ENCODE measurements at places on chromosomes 13 and 19.

DNA sequence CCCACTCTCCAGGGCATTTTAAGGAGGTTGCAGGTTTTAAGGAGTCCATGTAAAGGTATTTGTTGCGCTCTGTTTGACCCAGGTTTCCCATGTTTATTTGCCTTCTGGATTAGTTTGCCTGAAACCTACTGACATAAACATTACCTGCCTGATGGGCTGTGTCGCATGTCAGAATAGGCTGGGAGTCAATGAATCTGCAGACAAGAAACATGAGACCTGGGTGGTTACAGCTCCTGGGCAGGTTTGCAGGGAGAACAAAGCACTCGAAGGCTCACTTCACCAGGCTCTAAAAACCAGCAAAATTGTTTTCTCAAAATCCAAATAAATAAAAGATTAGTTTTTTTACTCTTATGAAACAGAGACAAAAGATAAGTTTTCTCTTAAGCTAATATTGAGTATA is 114.4 kb upstream of the SERTM1 start:
- DNase-seq: no peak

- DNase-seq: no peak
These were observed 31.3 kb downstream of the CYP4F22 start for GRCh38 chr19:15539638-15540037.

DNA sequence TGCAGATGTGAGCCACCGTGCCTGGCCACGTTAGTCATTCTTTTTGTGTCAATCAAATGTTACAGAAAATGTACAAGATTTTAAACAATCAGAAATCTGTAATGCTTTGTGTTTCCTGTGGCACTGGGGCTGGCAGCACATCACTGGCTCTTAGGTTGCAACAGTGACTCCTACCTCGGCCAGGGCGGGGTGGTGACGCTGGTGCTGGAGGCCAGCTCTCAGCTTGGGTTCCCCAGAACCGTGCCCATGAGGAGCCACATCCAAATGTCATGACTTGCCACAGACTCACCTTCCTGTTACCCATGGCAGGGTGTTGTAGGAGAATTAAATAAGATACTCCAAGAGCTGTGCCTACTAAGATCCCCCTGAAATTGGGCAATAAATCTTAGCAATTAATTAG is 161.7 kb downstream of the TEX29 start:
- no peak for DNase-seq

GRCh38 chr19:12647490-12648071 is 19.0 kb downstream of the MAN2B1 start:
- DNase-seq: no peak

GRCh38 chr13:57409121-57409520 is 222.4 kb upstream of the PCDH17 start:
- no peak for DNase-seq

- DNase-seq: peak; percentile 84
These were observed 1.3 kb downstream of the CSNK1G2 start for GRCh38 chr19:1942078-1942933.

GRCh38 chr13:86000546-86000945 is 201.3 kb upstream of the SLITRK6 start:
- no peak for DNase-seq

GRCh38 chr13:93244141-93244917 is 17.7 kb downstream of the GPC6 start:
- DNase-seq: no peak

- no peak for DNase-seq
These were observed 12.6 kb upstream of the MAB21L1 start for GRCh38 chr13:35489050-35489449.

DNA sequence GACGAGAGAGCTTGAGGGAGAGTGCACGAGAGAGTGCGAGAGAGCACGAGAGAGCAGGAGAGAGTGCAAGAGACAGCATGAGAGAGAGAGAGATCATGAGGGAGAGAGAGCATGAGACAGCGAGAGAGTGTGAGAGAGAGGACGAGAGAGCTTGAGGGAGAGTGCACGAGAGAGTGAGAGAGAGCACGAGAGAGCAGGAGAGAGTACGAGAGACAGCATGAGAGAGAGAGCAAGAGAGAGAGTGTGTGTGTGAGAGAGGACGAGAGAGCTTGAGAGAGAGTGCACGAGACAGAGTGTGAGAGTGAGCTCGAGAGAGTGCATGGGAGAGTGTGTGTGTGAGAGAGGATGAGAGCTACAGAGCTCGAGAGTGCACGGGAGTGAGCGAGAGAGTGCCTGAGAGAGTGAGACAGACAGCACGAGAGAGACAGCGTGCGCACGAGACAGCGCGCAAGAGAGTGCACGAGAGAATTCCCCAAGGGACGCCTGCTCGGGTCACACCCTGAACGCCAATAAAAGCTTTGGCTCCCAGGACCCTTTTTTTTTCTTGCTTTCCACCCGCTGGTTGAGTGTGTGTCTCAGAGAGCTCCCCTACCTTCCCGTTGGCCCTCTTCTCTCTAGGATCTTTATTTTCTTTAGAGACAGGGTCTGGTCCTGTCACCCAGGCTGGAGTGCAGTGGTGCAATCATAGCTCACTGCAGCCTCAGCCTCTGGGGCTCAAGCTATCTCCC is 3.7 kb downstream of the CD70 start:
- DNase-seq: no peak

DNA sequence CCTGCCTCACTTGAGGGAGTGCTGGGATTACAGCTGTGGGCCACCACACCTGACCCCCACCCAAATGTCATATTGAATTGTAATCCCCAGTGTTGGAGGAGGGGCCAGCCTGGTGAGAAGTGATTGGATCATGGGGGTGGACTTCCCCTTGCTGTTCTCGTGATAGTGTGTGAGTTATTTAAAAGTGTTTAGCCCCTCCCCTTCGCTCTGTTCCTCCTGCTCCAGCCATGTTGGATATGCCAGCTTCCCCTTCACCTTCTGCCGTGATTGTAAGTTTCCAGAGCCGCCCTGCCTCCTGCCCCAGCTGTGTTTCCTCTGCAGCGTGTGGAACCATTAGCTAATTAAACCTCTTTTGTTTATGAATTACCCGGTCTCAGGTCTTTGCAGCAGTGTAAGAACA is 13.7 kb downstream of the CHAMP1 start:
- DNase-seq: no peak

DNA sequence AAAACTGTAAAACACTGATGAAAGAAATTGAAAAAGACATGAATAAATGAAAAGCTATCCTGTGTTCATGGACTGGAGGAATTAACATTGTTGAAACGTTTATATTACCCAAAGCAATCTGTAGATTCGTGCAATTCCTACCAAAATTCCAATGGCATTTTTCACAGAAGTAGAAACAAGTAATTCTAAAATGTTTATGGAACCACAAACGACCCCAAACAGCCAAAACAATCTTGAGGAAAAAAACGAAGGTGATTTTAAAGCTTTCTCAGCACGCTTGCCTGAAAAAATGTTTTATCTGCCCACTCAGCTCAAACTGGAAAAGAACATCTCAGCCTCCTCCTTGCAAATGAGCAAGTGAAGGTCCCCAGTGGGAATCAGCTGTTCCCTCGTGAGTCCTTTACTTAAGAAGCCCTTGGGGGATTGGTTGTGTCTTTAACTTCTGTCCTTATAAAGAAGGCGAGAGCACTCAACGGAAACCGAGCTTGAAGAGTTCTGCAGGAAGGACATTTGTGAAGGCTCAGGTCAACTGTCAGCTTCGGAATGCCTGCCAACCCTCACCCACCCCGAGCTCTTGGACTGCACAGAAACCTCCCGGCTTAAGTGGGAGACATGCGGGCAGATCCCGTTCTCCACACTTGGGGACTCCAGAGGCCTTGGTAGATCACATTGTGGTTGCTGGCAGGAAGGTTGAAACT is 256.0 kb upstream of the IRS2 start:
- DNase-seq: no peak

- no peak for DNase-seq
These were observed 21.9 kb downstream of the PLEKHJ1 start for GRCh38 chr19:2214251-2214650.

GRCh38 chr13:70829748-70830147 is 721.5 kb upstream of the KLHL1 start:
- DNase-seq: no peak

- DNase-seq: no peak
These were observed 1238.0 kb downstream of the PCDH17 start for GRCh38 chr13:58869566-58869965.

- no peak for DNase-seq
These were observed 217.0 kb upstream of the PRR20A start for GRCh38 chr13:56923626-56924140.

GRCh38 chr19:7115721-7116120 is 46.2 kb downstream of the ZNF557 start:
- no peak for DNase-seq

GRCh38 chr19:58097781-58098681 is at the start of gene ZSCAN18:
ZSCAN18 (minus strand) TSS chr19:58098231; CDS start chr19:58090267, 7,964 bp downstream.
- DNase-seq: peak; percentile 99

DNA sequence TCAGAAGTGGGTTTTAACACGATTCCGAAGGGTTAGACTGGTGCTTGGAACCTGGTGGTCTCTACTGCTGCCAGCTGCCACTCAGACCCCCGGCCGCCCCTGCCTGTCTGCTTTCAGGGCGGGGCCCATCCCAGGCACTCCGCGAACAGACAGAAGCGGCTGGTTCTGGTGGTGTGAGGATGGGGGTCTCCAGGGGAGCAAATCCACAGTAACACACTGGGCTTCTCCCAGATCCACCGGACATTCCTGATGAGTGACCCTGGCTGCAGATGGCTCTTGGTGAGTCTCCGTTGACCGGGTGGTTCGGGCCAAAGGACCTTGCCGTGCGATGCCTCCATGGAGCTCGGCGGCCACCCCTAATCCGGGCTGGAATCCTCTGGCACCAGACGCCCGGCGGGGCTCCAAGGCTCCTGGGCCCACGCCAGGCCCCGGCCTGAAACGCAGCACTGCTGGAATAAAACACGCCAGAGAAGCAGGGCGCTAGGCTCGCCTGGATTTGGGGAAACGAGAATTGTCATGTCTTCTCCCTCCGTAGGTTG is 2.1 kb upstream of the PTBP1 start:
- DNase-seq: no peak

DNA sequence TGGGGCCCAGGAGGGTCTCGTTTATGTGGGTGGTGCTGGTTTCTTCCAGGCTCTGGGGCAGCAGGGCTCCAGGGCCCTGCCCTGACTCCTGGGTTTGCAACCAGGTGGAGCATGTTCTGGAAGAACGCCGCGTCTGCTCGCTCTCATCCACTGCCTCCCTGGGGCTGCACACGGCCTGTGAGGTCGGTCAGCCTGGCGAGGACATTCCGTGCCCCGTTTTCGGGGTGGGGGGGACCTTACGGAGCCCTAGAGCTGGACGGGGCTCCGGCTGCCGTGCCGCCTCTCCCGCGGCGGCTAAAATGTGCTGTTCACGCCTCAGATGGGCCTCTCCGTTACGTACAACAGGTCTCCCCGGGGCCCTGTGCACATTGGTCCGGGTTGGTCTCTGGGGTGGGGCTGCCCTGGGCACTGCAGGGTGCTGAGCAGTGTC is 3.3 kb downstream of the GNA11 start:
- no peak for DNase-seq

- no peak for DNase-seq
These were observed 7.0 kb downstream of the CUL4A start for GRCh38 chr13:113216254-113217048.

DNA sequence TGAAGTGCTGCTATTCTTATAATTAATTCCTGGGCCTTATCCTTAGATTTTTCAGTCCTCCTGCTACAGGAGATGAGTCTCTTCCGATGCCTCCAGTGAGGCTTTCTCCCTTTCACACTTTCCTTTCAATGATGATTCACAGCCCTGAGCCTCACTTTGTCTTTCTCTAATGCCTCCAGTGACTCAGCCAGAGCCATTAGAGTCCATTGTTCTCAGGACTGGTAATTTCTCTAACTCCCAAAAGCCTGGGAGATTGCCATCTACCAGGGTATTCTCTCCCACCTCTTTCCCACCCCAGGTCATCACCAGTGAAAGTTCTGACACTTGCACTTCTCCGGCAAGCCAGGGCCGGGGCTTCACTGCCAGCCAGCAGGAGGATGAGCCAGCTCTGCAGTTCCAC is 49.6 kb upstream of the ARGLU1 start:
- DNase-seq: no peak

GRCh38 chr13:39107561-39107960 is 69.3 kb downstream of the NHLRC3 start:
- DNase-seq: no peak

DNA sequence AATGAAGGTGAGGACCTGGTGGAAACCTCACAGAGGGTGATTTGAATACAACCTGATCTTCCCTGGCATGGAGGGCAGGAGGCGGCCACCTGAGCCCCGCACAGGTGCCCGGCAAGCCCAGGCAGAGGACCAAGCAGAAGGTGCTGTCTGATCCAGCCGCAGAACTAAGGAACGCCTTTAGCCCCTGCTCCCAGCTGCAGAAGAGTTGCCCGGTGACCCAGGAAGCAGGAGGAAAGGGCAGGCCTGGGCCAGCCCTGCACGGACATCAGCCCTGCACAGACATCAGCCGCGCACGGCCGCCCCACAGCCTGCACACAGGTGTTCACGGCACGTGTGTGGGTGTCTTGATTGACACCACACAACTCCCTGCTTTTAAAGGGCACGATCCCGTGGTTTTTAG is 43.1 kb downstream of the RASA3 start:
- no peak for DNase-seq

- DNase-seq: peak; percentile 17
These were observed 113.2 kb downstream of the TM9SF2 start for GRCh38 chr13:99614465-99614885.

DNA sequence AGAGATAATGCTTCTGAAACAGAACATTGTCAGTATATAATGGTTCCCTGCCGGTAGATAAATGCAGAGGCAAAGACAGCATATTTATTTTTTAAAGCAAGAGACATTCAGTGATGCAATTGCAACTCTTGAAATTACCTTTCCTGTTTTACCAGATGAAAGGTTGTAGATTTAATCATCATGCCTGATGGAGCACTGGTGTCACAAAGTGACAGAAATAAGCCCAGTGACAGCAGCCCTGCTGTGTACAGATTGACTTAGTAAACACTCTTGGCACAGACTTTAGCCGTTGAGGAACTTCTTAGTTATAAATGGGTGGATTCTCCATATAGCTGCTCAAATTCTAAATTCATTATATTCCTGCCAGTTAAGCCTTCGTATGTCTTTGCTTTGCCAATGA is 172.5 kb downstream of the ITGBL1 start:
- no peak for DNase-seq

- no peak for DNase-seq
These were observed 96.3 kb downstream of the NHLRC3 start for GRCh38 chr13:39134574-39134973.

GRCh38 chr19:1351381-1351851 is 32.3 kb upstream of the NDUFS7 start:
- DNase-seq: no peak

DNA sequence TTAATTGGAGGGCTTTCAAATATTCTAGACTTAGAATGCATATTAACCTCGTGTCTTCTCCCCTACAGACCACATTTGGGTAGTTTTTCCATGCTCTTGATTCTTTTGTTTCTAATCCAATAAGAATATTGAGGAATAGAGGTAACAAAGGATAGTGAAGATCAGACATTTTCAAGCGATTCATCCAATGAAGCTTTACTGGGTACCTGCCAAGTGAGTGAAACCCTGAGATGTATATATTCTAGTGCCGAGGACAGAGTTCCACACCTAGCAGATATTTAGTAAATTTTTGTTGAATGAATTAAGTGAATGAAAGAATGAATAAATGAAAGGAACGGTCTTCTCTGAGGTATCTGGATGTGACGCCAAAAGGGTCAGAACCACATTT is 442 bp upstream of the RFC3 start:
- DNase-seq: no peak

GRCh38 chr13:26785838-26786630 is 25.4 kb upstream of the GPR12 start:
- DNase-seq: peak; percentile 61
